ENCODE measurements at places on chromosomes 11 and 22.

GRCh38 chr22:49031746-49032330, 795.8 kb downstream of the BRD1 start:
- DNase-seq = no peak

DNA sequence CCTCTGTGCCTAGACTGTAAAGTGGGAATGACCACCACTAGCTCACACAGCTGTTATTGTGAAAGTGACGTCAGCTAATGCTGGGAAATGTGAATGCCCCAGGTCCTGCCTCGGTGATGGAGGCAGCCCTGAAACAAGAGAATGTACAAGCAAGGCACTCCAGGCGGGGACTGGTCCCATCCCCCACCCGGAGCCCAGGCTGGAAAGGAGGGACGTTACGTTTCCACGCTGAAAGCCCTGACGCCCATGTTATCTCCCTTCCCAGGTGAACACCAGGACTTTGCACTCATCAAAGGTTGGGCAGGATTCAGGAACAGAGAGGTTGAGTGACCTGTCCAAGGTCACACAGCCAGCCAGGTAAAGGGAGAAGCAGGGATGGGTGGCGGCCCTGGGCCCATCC, 784 bp downstream of the SULT4A1 start:
- no peak for DNase-seq

DNA sequence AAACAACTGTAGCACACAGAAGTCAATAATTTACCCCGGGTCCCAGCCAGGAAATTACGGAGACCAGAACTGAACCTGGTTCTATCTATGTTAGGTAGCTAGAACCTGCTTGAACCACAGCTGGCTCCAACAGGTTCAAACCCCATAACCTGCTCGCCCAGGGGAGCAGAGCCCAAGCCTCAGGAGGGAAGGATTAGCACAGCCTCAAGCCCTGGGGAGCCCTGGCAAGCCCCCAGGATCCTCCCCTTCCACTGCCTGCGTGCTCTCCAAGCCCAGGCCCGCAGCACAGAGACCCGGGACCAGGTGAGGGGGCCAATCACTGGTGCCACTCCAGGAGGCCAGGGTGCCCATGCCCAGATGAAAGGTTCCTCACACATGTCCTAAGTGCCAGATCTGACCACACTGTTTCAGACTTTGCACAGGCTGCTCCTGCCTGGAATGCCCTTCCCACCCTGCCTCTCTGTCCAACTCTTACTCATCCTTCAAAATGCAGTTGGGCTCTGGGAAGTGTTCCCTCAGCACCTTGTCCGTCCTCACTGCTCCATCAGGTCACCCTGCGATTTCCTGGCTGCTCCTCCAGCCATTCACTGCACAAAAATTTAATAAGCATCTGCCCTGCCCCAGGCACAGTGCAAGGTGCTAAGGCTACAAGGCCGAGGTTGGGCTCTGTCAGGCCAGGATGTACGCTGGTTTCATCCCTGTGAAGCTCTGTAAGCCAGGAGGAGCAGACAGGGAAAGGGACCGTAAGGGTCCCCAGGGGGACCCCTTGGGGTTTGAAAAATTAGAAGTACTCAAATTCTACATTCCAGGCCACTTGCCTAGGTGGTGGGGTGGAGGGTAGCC, 32.2 kb downstream of the ARRB1 start:
- DNase-seq = no peak

- no peak for DNase-seq
These were observed 18.7 kb downstream of the TTC17 start for GRCh38 chr11:43377389-43377788.

DNA sequence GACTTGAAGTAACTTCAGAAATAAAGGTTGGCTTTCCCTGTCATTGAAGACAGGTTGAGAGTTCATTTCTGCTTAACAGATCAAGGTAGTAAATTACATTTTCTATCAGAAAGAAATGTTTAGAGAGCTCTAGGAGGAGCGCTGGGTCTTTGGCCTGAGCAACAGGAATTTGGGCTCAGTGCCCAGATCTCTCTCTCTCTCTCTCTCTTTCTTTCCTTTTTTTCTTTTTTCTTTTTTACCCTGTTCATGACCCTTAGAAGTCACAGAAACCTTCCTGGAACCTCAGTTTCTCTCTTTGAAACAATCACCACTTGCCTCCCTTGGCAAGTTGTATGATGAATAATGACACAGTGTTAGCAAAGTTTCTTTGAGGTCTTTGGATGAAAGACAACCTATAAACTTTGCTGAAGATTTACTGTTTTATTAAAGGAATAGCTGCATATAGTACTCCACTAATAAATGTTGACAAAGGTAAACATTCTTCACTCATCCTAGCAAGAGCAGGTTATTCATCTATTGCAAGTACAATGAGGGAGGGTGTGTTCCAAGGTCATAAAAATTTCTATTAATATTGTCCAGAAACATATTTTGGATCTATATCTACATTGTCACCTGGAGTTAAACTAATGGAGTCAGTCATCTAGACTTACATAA, 35.5 kb upstream of the RASSF10 start:
- no peak for DNase-seq

DNA sequence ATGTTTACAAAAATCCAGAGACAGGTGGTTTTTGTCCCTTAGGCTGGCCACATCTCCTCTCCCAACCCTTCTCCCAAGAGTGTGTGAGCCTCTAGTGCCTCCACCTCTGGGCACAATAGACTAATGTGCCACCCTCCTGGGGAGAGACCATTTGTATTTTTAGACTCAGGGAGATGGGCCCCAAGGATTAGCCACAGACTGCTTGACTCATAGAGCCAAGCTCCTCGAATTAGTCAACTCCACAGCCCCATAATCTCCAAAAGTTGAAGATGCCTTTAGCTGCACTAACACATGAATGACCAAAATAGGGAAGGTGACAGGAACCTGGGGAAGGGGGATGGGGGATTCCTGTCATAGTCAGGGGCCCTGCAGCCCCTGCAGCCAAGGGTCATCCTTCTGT, 53.0 kb upstream of the LRRC32 start:
- DNase-seq = no peak
